Dorsolateral prefrontal cortex (tissue), 122 donors: ENCODE measurements at places on chromosomes 3 and 15. TPM values are rescaled to one million over a fixed set of nuclear protein-coding genes. Genes with fewer than 3 reads are reported as not detected.

The IL17RE gene
- total RNA-seq: 1.0 TPM

The KLHL6 gene
- 1.5 TPM for total RNA-seq

The CLDN18 gene
- total RNA-seq: not detected

The TMC3 gene
- total RNA-seq: 0.26 TPM

The CRYBG3 gene
- total RNA-seq: 9.5 TPM

The AGBL1 gene
- 1.1 TPM for total RNA-seq

The TMEM202 gene
- total RNA-seq: not detected

The RETNLB gene
- total RNA-seq: not detected

The GRAMD1C gene
- 27.5 TPM for total RNA-seq

The DUOXA2 gene
- total RNA-seq: not detected

DNA sequence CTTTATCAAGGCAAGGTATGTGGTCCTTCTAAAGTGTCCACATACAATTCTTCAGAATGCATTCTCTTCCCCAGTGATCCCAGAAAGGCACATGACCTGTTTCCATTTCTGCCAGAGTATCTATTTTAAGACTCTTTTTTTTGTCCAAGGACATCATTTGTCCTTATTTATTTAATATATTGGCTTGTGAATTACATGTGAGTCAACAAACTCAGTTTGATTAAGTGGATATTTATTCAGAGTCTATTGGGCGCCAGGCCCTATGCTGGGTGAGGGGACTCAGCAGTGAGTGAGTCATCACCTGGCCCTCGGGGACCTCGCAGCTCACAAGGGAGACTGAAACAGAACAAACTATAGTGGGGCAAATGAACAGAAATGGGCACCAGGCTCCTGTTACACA lies 136.8 kb downstream of the SNRK start:
- no peak for DNase-seq

DNA sequence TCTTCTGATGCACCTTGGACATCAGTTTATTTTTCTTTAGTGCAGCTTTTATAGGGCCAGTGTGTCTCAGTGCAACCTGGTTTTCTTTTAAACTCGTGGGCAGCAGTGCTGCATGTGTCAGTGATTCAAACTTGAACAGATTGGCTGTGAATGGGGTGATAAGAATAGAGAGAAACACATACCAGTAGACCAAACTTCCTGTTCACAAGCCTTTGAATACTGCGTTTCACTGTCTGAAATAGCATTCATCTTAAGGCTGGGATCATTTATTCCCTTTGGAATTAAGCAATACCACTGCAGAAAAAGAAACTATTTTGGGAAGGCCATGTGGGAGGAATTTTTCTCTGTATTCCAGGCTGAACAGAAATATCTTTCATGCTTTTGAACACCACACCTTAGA lies 51.7 kb downstream of the PHLDB2 start:
- no peak for DNase-seq

DNA sequence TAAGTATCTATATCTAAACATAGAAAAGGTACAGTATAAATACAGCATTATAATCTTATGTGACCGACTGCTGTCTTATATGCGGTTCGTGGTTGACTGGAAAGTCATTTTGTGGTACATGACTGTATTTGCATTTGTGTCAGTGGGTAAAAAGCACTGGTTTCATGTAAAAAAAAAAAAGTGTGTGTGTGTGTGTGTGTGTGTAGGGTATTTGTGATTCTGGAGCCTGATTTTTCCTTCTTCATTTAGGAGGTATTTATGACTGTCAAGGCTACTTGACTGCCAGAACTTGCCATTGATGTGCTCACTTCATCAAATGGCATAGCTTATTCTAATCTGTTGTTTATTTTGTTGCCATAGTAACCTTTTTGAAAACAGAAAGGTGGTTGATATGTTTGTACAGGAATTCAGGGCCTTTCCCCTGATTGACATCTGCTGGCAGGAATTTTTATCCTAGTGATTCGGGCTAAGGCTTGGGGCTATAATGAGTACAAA lies 63.2 kb downstream of the AKAP13 start:
- DNase-seq: no peak

- no peak for DNase-seq
These were observed 38.8 kb upstream of the TNFSF10 start for GRCh38 chr3:172561897-172562640.

- DNase-seq: no peak
These were observed 230.2 kb upstream of the CD96 start for GRCh38 chr3:111311709-111312235.

DNA sequence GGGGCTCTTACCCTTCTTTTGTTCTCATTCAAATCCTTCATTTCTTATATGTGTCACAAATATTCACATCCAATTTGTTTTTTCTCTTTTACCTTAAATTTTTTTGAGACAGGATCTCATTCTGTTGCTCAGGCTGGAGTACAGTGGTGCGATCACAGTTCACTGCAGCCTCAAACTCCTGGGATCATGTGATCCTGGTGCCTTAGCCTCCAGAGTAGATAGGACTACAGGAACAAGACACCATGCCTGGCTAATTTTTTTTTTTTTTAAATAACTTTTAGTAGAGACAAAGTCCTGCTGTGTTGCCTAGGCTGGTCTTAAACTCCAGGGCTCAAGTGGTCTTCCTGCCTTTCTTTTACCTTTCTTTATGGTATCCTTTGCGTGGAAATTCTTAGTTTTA lies 66.5 kb downstream of the POLR2M start:
- DNase-seq: no peak

- DNase-seq: no peak
These were observed 53.0 kb upstream of the GOLGA8A start for GRCh38 chr15:34490417-34491193.

GRCh38 chr3:130905551-130905950 lies 11.7 kb downstream of the ATP2C1 start:
- DNase-seq: no peak

DNA sequence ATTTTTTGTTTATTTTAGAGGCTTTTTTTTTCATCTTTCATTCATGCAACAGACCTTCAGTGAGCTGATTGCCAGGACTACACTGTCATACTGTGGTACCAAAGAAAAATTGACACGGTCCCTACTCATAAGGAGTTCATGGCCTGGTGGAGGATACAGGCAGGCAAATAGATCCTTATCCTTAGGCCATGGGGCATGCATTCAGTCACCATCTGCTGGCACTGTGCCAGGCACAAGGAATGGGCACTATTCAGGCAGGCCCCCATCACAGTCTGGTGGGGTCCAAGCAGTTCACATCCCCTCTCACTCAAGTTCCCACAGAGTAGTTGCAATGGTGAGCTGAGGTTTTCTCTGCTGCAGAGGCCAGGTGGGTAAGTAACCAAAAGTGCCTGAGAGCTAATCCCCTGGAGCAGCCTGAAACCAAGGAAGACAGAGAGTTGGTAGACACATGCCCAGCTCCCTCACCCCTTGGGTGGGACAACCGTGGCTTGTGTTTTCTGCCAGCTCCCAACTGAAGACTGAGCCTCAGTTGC lies 17.3 kb downstream of the CISH start:
- no peak for DNase-seq

DNA sequence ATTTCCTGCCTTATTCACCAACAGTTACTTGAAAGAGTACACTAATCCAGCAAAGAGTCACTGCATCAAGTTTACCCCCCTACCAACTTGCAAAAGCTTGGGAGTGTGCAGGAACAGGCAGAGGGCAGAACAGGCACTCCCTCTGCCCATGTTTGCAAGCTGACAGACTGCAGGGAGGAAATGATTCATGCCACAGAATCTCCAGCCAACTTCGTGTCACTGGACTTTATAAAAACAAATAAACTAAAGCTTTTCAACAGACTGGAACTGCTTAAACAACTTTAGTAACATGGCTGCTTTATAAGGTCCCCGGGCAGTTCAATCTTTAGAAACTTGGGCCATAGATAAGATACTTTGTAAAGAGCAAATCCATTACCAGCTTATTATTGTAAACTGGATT lies 129.5 kb downstream of the THRB start:
- peak; percentile 35 for DNase-seq

GRCh38 chr15:90529371-90530249 lies at the start of gene CRTC3:
Gene CRTC3 (plus strand): TSS chr15:90529923. CDS start chr15:90530072, 149 bp downstream.
- peak; percentile 62 for DNase-seq

DNA sequence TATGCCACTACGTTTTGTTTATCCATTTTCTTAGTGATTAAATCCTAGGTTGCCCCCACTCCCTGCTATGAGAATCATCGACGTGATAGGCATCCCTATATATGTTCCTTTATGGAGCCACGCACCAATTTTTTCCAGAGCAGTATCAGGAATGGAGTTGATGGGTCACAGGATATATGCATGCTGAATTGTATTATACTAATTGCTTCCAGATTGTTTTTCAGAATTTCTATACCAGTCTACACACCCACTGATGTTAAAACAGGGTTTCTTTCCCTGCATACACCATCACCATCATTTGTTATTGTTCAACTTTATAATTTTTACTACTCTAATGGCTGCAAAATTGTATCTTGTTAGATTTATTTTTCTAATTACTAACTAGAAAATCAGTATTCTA lies 100.1 kb upstream of the MRPS22 start:
- no peak for DNase-seq

DNA sequence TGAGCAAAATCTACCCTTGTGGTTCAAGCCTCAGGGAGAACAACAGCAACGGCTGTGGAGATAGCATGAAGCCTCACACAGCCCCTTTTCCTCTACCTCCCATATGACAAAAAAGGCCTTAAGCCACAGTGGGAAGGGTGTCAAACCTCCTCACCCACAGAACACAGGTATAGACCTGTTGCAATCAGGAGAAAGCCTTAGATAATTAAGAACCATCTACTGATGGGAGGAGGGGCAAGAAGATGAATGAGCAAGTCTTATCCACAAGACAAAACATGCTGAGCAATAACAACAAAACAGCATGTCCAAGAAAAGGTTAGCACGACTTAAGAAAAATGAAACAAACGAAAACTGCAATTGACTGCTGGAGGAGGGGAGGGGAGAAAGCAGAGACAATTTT lies 272.9 kb upstream of the BCHE start:
- DNase-seq: no peak

- DNase-seq: no peak
These were observed 355.3 kb upstream of the RORA start for GRCh38 chr15:61584410-61584809.

DNA sequence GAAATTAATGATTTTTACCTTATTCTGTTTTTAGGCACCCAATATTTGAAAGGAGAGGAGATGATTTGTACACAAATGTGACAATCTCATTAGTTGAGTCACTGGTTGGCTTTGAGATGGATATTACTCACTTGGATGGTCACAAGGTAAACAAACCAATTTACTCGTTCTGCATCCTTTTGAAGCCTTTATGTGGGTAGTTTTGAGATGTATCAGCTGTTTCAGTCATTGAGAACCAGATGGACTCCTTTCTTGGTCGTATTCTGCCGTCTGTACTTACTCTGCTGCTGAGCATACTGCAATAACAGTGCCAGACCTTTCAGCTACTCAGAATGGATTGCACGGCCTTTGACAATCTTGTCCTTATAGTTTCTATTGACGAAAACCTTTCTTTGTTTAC lies 13.3 kb downstream of the DNAJB11 start:
- no peak for DNase-seq

DNA sequence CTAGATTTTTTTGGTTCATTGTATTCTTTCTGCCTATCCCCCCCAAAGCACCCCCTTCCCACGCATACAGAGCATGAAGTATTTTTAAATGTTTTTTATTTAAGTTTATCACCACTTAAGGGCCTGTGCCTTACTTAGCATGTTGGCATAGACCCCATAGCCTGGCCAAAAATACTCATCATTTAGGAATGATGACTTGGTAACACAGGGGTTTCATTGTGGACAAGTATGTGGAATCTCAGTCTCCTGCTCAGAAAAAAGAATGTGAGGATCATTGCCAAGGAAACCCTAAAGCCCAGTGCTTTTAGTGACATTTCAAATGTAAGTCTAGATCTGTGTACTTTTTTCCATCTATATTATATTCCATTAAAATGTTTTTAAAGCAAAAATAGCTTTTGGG lies 146.3 kb downstream of the ALCAM start:
- DNase-seq: no peak

- DNase-seq: no peak
These were observed 1028.7 kb downstream of the NTRK3 start for GRCh38 chr15:87227846-87228245.

DNA sequence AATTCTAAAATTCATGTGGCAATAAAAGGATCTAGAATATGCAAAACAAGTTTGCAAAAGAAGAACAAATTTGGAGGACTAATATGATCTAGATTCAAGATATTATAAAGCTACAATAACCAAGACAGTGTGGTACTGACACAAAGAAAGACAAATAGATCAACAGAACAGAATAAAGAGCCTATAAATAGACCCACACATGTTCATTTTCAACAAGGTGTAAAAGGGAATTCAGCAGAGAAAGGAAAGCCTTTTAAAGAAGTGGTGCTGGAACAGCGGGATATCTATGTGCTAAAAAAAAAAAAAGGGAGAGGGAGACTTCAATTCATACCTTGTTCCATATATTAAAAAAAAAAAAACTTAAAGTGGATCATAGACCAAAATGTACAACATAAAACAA lies 149.0 kb downstream of the WDR76 start:
- DNase-seq: no peak

- no peak for DNase-seq
These were observed 142.7 kb downstream of the GADL1 start for GRCh38 chr3:30751610-30752299.

- no peak for DNase-seq
These were observed 267.3 kb downstream of the TLE3 start for GRCh38 chr15:69830430-69830829.

DNA sequence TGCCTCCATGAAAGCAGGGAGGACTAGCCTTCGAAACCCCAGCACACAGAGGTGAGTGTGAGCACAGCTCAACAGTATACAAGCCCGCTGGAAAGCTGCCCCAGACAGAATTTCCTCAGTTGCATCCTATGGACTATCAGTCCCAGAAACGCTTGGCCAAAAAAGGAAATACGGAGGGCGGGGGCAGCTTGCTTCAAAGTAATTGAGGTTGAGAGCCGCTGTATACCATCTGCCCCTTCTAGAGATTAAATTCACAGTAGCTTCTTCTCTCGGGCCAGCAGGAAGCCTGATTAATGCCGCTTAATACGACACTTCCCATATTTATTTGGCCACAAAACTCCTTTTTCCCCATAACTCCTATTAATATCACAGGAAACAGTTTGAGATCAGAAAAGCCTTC lies 88.7 kb downstream of the LIPC start:
- DNase-seq: no peak

DNA sequence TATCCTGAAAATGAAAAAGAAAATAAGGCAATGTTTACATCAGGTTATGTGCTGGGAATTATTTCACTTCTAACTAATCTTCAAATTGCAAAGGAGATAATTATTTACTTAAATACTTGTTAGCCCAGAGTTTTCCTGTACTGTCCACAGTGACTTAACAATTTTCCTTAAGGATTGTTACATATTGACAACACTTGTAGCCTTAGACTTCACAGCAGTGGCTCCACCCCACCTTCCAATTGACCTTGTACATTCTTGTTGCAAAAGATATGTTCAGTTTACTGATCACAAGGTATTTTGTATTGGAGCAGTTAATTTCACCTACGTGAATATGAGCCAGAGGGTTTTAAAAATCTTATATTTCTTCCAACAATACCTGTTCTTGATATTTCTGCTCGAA lies 376.9 kb downstream of the CNTN6 start:
- DNase-seq: no peak

DNA sequence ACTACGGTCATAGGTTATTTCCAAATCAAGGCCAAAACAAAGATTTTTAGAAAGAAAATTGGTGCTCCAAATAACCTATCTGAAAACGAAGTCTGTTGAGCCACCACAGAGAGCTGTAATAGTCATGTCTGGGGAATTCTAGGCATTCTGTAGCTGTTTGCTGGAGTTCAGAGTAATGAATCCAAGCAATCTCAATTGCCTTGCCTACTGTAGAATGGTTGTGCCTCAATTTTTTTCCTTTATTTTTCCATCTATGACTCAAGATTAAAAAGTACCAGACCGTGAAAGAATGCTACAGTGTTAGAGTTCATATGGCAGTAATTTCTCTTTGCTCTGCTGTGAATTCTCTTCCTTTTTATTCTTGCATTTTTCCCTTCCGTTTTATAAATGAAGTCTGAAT lies 1007.2 kb upstream of the ALCAM start:
- DNase-seq: no peak
